C1 segment of cervical spinal cord (tissue), 14 donors: ENCODE measurements at places on chromosomes 11 and 22.

DNA sequence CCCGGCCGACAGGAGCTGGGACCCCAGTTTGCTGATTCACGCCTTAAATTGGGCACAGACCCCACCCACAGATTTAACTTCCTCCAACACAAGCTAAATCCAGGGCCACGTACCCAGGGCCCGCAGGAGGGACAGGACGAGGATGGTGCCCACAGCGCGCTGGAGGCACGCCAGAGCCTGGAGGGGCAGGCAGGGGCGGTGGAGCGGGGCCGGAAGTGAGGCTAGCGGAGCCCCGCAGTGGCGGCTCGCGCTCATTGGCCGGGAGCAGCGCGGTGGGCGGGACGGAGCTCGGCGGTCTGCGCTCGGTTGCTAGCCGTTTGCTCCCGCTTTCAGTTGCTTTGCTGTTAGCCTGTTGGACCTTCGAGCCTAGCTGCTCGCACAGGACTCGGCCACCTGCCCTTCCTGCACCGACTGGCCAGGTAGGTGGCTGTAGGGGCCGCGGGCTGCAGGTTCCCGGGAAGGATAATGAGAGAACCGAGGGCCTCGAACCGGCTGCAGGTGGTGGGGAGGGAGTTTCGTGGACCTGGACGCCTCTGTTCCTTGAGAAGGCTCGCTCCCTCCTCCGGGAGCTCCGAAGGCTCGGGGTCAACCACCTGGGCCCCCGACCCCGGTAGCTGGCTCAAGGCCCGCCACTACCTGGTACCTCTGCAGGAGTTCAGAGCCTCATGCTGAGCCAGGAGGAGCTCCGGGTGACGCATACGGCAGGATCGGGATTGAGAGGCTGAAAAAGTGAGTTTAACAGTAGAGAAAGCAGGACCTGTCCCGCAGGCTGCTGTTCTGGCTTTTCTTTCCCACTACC, at the start of gene CCDC134:
CCDC134 (plus strand) TSS at position 332 of the 799 bp plus-strand sequence. CDS start 8,212 bp downstream, outside the sequence.
- peak; percentile 86 for DNase-seq

DNA sequence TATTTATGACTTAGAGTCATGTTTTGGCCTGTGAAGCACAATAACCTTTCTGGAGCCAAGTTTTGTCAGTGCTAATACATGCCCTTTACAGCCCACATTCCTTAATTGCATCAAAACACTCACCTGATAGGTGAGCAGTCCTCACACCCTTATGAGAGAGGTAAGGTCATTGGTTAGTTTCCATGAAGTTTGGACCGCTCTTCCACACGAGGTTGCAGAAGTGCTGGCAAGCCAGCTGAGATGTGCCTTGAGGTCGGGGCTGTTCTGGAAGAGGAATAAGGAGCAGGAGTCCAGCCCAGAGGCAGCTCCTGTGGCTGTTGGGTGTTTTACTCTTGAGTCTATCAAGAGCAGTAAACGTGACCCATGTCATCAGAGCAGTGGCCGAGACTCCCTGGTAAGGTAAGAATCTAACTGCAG, 76.3 kb downstream of the CYB5R2 start:
- DNase-seq: no peak

- DNase-seq: no peak
These were observed 635 bp downstream of the PRR5 start for GRCh38 chr22:44702479-44703198.

DNA sequence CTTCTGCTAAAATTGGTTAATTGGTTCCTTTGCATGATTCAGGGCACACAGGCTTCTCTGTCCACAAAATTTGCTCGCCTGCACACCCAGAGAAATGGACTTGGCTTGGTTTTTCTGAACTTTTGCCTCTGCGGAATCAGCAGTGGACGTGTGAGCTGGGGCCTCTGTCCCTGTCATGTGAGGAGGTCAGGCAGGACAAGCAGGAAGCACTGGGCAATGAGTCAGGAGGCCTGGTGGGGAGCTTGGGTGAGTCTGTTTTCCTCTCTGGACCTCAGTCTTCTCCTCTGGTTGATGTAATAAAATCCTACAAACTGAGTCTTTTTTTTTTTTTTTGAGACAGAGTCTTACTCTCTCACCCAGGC, 10.4 kb upstream of the CELSR1 start:
- DNase-seq: peak; percentile 40

GRCh38 chr22:27993774-27994350, 74.8 kb upstream of the PITPNB start:
- DNase-seq: no peak

DNA sequence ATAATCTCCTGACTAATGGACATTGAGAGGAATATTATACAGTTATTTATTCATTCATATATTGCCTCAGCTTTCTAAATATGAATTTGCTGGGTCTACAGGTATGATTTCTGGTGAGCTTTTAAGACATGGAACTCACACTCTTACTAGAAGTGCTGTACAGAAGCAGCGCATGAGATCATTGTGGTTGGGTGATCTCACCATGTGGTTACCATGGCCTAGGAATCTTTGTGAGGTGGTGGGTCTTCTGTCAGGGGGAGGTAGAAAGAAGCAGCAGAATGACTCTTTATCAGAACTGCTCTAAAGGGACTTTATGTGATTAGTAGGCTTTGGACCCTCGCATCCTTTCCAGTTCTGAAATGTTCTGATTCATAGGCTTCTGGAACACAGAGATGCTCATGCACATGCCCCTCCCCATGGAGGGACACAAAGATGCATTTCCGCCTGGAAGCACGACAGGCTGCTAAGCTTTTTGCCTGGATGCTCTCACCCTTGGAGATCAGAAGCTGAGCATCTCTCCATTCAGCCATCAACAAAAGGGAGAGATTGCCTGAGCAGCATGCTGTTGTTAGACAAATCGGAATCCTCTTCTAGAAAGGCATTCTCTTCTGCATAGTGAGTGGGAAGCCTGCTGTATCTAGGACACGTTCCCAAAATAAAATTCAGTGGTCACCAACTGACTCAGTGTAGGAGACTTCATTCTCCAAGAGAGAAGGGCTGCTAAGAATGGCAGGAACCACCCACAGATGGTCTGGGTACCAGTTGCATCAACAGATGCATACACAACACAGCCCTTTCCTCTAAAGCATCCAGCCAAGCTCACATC, 51.3 kb downstream of the KIRREL3 start:
- DNase-seq: no peak
